ENCODE measurements at places on chromosomes 11 and 22.

DNA sequence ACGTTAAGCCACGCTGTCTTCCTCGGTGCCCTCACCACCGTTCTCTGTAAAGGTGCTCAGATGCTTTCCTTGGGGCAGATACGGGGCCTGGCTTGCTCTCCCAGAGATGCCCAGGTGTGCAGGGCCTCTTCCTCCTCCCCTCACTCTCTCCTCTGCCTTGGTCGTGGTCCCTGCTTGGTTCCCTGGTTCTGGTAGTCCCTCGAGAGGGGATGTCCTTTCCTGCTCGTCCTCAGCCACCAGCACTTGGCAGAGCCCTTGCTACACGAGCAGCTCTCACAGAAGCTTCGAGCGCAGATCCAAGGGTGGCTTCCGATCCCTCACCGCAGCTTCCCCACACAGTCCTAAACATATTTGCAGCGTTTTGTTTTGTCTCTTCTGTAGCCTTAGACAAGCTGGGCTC, 298.8 kb downstream of the TBC1D22A start:
- DNase-seq = no peak

DNA sequence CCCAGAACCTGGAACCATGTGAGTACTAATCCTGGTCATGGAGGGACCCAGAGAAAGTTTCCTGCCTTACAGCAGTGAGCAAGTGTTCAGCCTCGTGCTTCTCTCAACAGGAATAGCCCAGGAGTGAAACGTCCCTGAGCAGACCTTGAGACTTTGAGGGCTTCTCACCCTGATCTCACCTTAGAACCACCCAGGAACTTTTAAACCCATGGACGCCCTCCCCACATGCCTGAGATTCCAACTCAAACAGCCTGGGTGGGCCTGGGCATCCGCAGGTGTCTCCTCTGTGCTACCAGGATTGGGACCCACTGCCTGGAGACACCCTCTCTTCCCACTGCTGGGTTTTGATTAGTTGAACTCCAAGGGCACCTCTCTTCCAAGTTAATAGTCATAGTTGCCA, 297.2 kb downstream of the NTM start:
- DNase-seq = no peak

- no peak for DNase-seq
These were observed 14.8 kb upstream of the TMEM216 start for GRCh38 chr11:61377461-61378160.

- no peak for DNase-seq
These were observed 71.5 kb upstream of the TTC12 start for GRCh38 chr11:113242767-113243397.

- no peak for DNase-seq
These were observed 7.6 kb upstream of the SEPTIN5 start for GRCh38 chr22:19706661-19707151.

GRCh38 chr22:37472418-37473006, 13.7 kb downstream of the MFNG start:
- DNase-seq = no peak

DNA sequence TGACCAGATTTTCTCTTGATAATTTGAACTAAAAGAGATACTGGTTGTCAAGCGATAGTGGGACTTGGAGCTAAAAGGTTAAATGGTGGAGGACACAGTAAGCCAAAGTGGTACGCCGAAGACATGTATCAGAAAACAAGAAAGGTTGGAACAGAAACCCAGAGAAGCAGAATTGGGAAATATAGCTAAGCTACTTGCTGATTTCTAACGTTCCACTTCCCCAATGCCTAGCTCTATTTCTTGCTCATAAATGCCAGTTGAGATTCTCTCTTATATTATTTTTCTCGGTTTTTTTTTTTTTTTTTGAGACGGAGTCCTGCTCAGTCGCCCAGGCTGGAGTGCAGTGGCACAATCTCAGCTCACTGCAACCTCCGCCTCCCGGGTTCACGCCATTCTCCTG, 12.7 kb downstream of the TMEM41B start:
- DNase-seq = no peak

GRCh38 chr11:106400949-106401570, 323.6 kb downstream of the AASDHPPT start:
- no peak for DNase-seq

DNA sequence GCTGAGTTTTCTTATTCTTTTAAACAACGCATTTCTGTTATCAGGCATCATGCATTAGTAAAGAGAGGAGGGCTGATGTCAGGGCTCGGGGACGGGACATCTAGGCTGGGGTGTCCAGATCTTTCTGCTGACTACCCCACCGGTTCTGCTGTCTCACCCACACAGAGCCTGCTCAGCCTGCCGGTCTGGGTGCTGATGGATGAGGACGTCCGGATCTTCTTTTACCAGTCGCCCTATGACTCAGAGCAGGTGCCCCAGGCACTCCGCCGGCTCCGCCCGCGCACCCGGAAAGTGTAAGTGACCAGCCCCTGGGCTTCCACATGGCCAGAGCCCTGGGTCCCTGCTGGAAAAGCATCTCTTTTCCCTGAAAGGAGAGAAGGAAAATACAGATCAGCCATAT, 9.4 kb downstream of the NCF4 start:
- no peak for DNase-seq

DNA sequence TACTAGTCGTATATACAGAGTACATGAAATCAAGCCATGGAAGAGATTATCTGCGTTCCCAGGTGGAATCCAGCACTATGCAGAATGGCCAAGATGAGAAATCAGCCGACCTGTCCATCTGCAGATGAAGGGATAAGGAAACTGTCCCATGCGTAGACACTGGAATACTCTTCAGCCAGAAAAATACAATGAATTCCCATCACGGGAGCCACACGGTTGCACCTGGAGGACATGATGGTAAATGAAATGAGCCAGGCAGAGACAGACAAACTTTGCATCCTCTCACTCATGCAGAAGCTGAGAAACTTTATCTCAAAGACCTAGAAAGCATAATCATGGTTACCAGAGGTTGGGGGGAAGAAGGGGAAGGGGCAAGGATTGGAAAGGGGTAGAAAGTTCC, 111.9 kb upstream of the TOP3B start:
- no peak for DNase-seq

DNA sequence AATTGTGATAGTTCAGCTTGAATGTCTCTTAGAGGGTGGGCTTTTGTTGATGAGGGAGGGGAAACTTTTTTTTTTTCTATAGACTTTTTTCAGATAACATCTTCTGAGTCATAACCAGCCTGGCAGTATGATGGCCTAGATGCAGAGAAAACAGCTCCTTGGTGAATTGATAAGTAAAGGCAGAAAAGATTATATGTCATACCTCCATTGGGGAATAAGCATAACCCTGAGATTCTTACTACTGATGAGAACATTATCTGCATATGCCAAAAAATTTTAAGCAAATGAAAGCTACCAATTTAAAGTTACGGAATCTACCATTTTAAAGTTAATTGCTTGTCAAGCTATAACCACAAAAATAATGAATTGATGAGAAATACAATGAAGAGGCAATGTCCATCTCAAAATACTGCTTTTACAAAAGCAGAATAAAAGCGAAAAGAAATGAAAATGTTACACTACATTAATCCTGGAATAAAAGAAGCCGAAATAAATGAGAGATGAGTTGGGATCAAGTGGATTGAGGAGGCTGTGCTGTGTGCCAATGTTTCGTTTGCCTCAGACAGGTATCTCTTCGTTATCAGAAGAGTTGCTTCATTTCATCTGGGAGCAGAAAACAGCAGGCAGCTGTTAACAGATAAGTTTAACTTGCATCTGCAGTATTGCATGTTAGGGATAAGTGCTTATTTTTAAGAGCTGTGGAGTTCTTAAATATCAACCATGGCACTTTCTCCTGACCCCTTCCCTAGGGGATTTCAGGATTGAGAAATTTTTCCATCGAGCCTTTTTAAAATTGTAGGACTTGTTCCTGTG, 3.9 kb downstream of the MALAT1 start:
- no peak for DNase-seq

DNA sequence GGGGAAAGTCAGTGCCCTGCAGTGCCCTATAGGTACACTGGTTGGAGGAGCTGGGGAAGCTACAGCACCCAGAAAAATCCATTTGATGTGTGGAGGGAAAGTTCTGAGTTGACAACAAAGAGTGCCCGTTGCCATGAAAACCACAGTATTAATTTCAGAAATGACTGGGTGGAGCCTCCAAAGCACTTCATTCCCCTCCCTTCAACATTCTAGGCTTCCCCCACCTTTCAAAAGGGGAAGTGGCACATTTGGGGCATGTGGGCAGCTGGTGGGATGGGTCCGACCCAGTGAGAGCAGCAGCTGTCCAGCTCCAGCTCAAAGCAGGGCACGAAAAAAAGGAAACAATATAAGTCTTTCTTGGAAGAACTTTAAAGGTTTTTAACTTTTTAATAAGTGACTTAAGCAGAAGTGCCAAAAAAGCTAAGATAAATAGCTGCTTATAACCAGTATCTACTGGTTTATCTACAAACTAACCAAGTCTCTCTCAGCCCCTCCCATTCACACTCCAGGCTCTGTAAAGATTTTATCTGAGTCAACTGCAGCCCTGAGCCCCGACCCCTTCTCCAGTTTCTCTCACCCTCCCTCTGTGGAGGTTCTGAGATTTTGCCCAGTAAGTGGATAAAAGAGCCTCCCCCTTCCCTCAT, 9.0 kb upstream of the AHNAK start:
- DNase-seq = no peak

GRCh38 chr11:110467556-110467955, 37.8 kb downstream of the FDX1 start:
- no peak for DNase-seq

DNA sequence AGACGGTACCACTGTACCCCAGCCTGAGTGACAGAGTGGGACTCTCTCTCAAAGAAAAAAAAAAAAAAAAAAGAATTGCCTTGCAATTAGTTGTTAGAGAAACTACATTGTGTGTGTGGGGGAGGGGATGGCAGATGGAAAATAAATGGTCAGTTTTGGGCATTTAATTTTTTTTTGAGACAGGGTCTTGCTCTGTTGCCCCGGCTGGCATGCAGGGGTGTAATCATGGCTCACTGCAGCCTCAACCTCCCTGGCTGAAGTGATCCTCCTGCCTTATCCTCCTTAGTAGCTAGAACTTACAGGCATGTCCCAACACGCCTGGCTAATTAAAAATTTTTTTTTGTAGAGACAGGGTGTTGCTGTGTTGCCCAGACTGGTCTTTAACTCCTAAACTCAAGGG, 36.4 kb downstream of the WEE1 start:
- no peak for DNase-seq

DNA sequence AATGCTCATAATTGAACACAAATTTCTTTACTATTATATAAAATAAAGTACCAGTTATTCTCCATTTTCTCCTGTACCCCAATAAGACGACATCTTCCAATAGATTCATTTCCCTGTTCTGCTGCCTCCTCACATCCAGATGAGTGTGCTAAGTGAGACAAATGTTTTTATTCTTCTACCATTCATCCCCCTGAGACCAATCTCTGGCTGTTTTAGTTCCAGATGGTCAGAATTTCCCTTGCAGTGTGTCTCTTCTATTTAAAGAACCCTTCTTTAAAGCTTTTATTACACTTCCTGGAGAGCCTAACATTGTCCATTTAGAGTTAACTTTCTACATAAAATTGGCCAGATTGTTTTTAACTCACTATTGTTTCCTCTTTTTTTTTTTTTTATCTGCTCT, 41.2 kb upstream of the GLYATL1 start:
- DNase-seq = no peak

GRCh38 chr11:70747285-70747684, 349.0 kb downstream of the CTTN start:
- DNase-seq = no peak

DNA sequence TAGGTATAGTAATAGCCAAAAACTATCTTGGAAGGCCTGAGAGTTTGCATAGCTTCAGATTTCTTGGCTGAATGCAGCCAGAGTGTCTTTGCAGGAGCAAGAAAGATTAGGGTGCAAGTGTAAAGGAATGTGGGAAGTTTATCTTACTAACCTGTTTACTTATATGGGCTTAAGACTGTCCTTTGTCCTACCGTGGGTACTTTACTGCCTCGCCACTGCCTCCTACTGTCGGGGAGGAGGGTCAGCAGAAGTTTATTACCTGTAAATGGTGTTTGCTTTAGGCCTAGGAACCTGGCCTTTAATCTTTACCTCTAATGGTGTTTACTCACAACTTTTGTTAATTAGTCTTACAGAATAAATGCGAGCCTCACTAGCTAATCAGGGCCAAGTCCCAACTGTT, 633.8 kb downstream of the DLG2 start:
- no peak for DNase-seq

DNA sequence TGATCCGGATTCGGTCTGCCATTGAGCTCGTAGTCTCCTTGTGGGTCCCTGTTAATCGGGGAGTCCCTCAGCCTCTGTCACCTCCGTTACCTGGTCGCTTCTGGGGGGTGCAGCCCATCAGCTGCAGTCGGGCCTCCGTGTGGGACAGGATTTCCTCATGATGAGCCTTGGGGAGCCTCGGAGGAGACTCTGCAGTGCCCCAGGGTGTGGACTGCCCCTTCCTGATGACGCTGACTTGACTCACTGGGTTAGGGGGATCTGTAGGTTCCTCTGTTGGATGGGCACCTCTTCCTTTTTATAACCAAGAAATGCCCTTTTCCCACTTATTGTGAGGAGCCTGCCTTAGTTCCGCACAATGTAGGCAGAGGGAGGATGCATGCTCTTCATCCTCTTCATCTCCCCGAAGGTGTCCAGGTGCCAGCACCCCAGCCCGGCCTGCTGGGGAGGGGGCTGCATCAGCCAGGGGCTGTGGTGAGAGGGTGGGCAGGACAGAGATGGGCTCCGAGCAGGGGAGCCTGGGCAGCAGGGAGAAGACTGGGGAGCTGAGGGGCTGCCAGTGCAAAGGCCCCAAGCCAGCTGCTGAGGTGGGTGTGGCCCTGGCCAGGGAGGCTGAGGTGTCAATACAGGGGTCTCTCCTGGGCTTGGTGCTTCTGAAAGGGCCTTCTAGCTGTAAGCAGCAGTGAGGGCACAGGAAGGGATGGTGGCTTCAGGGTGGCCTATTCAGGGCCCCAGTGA, 13.5 kb upstream of the TTLL8 start:
- DNase-seq = no peak

DNA sequence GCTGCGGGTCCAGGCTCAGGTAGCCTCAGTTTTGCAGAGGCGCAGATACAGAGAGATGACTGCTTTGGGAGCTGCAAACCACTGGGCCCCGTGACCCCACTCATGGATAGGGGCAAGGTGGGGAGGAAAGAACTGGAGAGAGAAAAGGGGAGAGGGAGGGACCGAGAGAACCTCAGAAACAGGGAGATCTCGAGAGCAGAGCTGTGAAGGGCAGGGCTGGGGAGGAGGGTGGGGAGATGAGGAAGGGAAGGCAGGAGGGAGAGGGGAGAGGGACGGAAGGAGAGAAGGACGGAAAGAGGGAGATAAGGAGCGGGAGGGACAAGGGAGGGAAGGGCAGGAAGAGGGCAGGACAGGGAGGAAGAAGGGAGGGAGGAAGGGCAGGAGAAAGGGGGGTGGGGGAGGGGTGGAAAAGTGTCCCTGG, 46.3 kb downstream of the IGLL1 start:
- DNase-seq = no peak

DNA sequence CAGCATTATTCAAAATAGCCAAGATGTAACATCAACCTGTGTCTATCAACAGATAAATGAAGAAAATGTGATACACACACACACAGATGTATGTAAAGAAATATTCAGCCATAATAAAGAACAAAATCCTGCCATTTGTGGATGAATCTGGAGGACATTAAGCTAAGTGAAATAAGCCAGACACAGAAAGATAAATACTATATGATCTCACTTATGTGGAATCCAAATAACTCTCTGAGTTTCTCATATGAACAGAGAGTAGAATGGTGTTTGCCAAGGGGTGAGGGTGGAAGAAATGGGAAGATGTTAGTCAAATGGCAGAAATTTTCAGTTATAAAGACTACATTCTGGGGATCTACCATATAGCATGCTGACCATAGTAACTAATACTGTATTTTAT, 224.2 kb downstream of the GUCY1A2 start:
- no peak for DNase-seq

GRCh38 chr11:36222831-36223635, 66.2 kb downstream of the COMMD9 start:
- no peak for DNase-seq
